ENCODE measurements at places on chromosomes 11 and 22.

DNA sequence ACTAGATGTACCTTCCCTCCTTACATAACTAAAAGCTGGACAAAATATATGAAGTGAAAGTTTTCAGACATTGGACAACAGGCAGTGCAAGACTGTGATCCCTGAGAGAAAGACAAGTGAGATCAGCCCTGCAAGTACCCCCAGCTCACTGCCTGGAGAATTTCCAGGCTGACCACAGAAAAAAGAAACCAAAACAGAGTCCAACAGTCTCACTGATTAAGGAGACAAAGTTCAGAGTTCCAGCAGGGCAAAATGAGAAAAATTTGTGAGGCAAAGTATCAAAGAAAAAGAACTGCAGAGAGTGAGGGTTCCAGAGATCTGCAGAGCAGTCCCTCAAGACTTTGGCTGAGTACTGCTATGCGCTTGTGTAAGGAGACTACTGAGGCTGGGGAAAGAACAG, 47.3 kb upstream of the TMEM45B start:
- DNase-seq: no peak

DNA sequence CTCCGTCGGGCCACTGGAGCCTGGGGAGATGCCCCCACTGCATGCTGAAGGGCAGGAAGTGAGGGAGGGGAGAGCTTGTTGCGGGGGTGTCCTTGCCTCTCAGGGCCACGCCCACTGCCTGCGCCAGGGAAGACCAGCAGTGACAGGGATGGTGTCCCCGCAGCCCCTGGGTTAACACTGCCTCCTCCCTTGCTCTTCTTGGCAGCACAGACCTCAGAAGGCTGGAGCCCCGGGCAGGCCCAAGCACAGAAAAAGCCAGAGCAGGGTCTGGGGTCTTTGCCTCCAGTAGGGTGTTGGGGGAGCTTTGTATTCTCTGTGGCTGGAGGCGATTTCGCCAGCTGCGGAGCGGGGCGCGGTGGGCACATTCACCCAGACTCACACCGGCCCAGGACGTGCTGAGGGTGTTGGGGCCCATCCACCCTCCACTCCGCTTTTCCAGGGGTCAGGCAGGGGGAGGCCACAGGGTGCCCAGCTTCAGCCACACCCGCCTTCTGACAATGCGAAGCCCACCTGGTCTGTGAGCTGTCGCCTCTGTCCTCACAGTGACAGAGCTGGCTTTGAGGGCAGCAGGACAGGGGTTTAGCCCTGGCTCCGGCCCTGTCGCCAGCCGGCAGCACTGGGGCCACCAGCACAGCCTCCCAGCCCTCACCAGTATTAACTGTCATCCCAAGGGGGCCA, 83.7 kb downstream of the CDKN1C start:
- no peak for DNase-seq

GRCh38 chr11:12269446-12270214, 107.7 kb upstream of the PARVA start:
- DNase-seq: no peak

- no peak for DNase-seq
Measured at GRCh38 chr11:71370020-71370747, 78.0 kb downstream of the DHCR7 start.

DNA sequence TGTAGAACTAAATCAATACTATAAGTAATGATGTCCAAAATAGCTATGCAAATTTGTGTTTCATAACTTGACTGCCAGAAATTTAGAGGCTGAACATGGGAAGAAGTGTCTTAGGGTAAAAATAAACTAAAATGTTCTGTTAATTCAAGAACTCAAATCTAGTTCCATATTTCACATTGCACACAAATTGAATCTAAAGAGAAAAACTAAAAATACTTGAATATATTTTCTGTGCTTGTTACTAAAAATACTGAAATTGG, 43.5 kb downstream of the FANCF start:
- no peak for DNase-seq

GRCh38 chr11:20501252-20501651, 98.2 kb upstream of the SLC6A5 start:
- no peak for DNase-seq

GRCh38 chr22:23513705-23514104, 66.4 kb downstream of the IGLL1 start:
- no peak for DNase-seq

DNA sequence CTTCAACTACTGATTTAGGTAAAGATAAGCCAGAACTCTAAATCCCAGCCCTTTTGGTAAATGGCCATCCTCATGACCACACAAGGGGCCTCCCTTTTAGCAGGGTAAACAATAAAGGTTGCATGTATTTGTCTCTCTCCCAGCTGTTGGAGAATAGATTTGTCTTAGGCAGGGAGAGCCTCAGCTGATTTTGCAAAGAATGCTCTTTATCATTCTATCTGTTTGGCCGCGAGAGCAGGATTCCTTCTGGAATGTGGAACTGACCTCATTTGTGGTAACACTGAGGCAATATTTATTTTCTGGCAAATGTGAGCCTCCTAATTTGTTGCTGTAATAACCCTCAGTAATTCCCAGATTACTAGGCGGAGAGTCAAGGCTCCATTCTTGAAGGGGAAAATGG, 15.3 kb downstream of the PTS start:
- DNase-seq: no peak

DNA sequence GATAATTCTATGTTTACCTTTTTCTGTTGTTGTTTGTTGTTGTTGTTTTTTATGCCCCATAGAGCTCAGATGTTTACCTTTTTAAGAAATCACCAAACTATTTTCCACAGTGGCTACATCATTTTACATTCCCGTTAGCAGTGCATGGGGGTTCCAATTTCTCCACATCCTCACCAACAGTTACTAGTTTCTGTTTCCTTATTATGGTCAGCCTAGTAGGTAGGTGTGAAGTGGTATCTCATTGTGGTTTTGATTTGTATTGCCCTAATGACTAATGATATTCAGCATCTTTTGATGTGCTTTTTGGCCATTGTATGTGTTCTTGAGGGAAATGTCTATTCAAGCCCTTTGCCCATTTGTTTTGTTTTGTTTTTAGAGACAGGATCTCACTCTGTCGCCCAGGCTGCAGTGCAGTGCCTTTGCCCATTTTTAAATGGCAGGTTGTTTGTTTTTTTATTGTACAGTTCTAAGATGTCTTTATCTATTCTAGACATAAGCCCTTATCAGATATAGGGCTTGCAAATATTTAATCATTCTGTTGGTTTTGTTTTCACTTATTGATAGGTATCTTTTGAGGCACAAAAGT, 27.5 kb downstream of the CHEK2 start:
- peak; percentile 7 for DNase-seq

GRCh38 chr22:26554956-26555355, 35.0 kb downstream of the TPST2 start:
- DNase-seq: no peak

Measured in GM12865 (cell line).